ENCODE measurements at places on chromosomes 6 and 20.

DNA sequence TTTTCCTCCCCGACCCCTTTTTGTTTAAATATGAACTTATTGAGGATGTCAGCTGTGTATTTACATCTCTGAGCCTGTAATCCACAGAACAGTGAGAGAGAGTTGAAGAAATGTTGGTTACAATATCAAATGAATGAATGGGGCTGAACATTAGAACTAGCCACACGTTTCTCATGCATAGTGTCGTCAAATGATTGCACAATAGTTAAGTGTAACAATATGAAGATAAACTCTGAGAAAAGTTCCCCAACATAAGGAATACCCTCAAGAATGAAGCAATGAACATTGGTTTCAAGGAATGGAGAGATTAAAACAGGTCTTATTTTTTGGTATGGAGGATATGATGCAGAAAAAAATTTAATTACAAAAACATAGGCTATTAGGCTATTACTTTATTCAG is 100.5 kb upstream of the DTNBP1 start:
- no peak for DNase-seq

DNA sequence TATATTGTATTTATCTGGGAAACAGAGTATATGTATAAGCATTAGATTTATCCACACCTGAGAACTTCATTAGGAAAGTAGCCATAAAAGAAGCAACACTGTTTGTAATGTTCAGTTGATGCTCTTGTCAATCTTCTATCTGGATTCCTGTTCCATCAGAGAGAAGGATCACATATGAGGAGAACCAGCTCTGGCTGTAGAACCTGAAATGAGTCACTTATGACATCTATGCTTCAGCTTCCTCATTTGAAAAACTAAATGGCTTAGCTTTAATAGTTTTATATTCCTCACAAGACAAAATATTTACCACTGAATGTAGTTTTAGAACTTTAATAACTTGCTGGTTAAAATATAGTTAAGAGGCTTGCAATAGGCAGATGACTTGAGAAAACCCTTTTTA is 144.7 kb downstream of the TASP1 start:
- no peak for DNase-seq

GRCh38 chr20:47125508-47125757 is 230.8 kb downstream of the EYA2 start:
- no peak for DNase-seq

DNA sequence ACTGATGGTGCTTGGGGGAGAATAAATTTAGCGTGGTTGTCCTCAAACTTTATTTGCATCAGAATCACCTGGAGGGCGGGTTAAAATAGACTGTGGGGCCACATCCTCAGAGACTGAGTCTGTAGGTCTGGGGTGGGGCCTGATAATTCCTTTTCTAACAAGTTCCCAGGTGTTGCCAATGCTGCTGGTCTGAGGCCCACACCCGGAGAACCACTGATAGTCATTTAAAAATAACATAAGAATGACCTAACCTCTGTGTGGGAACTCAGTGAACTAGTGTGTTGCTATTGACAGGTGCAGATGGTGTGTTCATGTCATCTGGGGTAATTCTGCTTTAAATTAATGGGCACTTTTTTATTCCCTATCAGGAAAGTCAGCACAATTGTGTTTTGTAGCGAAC is 64.8 kb downstream of the RTN4IP1 start:
- DNase-seq: no peak

DNA sequence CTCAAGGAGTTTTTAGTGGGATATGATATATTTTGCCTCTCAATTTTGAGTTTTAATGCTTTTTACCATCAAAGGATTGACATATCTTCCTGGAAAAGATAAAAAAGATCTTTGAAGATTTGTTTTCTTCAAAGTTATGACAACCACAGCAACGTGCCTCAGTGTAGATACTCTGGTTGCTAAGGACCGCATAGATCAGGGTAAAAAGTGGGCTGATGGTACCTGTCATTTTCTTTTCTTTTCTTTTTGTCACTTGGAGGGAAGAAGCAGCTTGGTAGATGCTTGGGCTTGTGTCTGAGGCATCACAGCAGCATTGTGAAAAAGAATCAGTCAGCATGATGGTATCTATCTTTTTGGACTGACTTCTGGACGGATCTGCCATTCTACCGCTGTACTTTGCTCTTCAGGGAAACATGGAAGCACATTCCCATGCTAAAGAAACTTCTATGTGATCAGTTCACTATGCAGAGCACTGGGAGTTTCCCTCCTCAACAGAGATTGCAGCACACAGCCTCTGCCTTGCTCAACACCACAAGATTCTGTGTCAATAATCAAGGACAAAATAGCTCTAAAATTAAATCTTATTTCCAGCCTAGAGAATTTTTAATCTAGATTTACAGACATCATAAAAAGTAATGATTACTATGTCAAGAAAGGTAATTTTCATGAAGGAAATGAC is 54.8 kb upstream of the SGK1 start:
- DNase-seq: no peak

DNA sequence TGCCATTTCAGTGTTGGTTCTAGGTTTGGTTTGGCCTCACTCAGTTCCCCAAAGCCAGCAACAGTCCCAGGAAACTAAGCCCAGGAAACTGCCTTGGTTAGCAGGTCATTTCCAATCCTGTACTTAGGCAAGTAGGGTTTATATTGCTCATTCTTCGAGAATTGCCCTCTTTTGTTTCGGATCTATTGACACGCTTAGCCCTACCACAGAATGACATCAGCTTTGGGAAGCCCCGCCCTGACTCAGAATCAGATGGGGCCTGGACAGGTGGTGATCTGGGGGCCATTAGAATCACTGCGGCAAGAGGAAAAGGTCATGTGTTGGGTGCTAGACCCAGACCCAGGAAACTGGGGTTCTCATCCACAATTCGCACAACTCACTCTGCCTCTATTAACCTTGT is 578.2 kb downstream of the QKI start:
- DNase-seq: no peak

DNA sequence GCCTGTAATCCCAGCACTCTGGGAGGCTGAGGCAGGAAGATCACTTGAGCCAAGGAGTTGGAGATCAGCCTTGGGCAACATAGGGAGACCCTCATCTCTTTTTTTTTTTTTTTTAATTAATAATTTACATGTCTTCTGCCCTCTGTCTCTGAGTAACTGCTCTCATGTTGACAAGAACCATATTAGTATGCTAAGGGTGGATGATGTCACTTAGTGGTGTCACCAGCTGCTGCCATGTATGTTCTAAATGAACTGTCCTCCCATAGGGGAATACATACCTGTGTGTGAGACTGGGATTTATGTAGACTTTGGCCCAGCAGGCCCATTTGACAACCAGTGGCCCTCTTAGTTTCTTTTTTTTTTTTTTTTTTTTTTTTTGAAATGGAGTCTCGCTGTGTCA is 65.6 kb downstream of the SCAND1 start:
- DNase-seq: no peak

- no peak for DNase-seq
Measured at GRCh38 chr6:165662749-165663376, at the start of gene PDE10A. Gene PDE10A, minus strand, starts transcription at chr6:165663241. Its CDS starts 430 bp downstream, at chr6:165662811.

- no peak for DNase-seq
Measured at GRCh38 chr6:144820270-144820669, 535.1 kb downstream of the UTRN start.

DNA sequence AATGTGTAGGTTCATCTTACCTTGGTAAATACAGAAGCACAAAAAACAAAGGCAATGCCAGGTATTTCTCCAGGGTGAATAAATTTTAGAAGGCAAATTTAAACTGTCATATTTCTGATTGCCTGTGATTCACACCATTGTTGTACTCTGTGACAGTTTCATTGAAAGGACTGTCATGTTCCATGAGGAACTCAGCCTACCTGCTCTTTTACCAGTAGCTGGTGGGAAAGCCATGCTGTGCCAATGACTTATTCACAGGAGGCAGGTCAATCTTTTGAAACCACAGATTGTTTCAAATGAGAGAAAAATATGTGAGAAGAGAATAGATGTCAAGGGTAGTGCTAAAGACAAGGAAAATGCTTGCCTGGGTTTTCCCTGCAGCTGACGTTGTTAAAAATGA is 206.4 kb downstream of the LAMA2 start:
- DNase-seq: no peak

Measured in stimulated activated CD8-positive, alpha-beta memory T cell treated with anti-CD3 and anti-CD28 coated beads, Interleukin-12 subunit alpha, Interleukin-12 subunit beta, amount 100 ng/mL, for 1 hour (primary cell).